ENCODE measurements at places on chromosomes 6 and 20. TPM values are rescaled to one million over a fixed set of nuclear protein-coding genes. Genes with fewer than 3 reads are reported as not detected.

Gene EYA2
- total RNA-seq, result not detected

Gene LRRN4
- under 0.01 TPM for total RNA-seq

Gene UNC93A
- not detected for total RNA-seq

Gene XKR7
- not detected for total RNA-seq

Gene SLC35F1
- total RNA-seq, result under 0.01 TPM

Gene STX11
- total RNA-seq, result 0.97 TPM

All from fibroblast of villous mesenchyme (primary cell).